ENCODE measurements at places on chromosomes 13 and 19.
A peak's percentile ranks its signal among the peaks of the same experiment; 100 is the strongest.

GRCh38 chr19:56988299-56988698, 131.5 kb upstream of the USP29 start:
- no peak overlapping the region for H3K27ac ChIP-seq
- no peak overlapping the region for H3K4me3 ChIP-seq
- DNase-seq, result no peak
- no peaks in the 10 kb centered on the region for H3K27me3 ChIP-seq

DNA sequence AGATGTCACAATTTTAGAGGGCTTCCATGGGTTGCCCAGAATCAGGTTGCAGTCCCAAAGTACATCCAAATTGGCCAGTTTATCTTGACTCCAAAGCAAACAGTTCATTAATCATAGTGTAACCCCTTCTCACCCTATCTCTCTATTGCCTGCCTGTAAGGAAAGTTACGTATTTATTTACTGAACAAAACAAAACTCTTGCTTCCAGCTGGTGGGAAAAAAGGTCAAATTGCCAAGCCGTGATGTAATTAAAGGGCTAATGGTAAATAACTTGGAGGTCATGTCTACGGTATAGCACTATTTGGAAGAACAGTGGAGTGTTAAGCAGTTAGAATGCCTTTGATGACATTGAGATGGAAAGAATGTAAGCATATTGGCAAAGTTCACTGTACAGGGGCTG, 214.0 kb downstream of the DLEU7 start:
- peaks cover 22% of the 10 kb centered on the region for H3K27me3 ChIP-seq
- no peak overlapping the region for H3K27ac ChIP-seq
- no peak overlapping the region for H3K4me3 ChIP-seq
- no peak for DNase-seq

- H3K27me3 ChIP-seq, result peaks cover 35% of the 10 kb centered on the region
- peak overlapping the region; percentile 18 for H3K27ac ChIP-seq
- H3K36me3 ChIP-seq, result peaks cover 5% of the 10 kb centered on the region
Measured at GRCh38 chr13:113292021-113292862, 4.8 kb upstream of the LAMP1 start.

GRCh38 chr13:75079226-75079625, 402.7 kb downstream of the TBC1D4 start:
- no peak overlapping the region for H3K4me3 ChIP-seq
- no peak overlapping the region for H3K27ac ChIP-seq
- DNase-seq, result no peak
- H3K36me3 ChIP-seq, result no peaks in the 10 kb centered on the region

GRCh38 chr13:23861310-23861709, 27.9 kb downstream of the MIPEP start:
- H3K4me3 ChIP-seq, result no peak overlapping the region
- no peaks in the 10 kb centered on the region for H3K27me3 ChIP-seq
- no peak for DNase-seq
- H3K4me1 ChIP-seq, result peaks cover 6% of the 10 kb centered on the region
- H3K36me3 ChIP-seq, result no peaks in the 10 kb centered on the region
- no peak overlapping the region for H3K27ac ChIP-seq

GRCh38 chr13:35057858-35058257, 115.8 kb downstream of the NBEA start:
- no peaks in the 10 kb centered on the region for H3K4me1 ChIP-seq
- no peak overlapping the region for H3K27ac ChIP-seq
- DNase-seq, result no peak
- no peaks in the 10 kb centered on the region for H3K36me3 ChIP-seq

Measured in activated T-helper 2 cell treated with anti-CD3 and anti-CD28 coated beads, Interferon-gamma antibody, Interleukin-2, Interleukin-4, amounts not matched to agents 10 μg/mL and 5 μg/mL and 100 μg/mL, durations not matched to agents 14 hours and 24 hours and 36 hours (primary cell).